ENCODE measurements at places on chromosomes 12 and 14.

DNA sequence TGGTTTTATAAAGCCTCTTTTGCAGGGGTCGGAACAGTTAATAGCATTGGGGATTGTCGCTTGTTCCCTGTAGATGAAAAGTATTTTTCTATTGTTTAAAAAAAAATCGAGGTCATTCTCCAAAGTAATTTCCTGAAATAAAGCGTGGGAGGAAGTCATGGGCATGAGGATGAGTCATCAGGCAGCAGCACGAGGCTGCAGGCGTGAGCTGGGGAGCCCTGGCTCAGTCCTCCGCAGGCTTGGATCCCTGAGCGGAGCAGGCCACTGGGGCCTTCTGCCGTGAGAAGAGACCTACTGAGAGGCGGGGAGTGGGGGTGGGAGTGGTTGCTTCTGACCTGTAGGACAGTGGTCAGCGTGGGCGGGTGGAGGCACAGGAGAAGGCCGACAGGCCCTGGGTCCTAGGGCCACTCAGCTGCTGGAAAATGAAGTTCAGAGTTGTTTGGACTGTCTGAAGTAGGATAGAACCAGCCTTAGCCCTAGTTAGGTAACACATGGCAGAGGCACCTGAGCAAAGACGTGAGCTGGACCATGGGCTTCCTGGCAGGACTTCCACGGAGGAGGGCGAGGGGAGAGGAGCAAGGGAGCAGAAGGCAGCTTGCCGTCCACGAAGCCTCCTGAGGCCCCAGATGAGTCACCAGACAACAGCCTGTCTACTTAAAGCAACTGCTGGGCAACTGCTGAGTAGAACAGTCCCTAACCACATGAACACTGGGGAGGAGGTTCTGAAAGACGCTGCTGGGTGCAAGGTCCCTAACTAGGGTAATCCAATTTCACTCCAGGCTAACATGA, 21.1 kb upstream of the LGALS3 start:
- DNase-seq = peak; percentile 16

DNA sequence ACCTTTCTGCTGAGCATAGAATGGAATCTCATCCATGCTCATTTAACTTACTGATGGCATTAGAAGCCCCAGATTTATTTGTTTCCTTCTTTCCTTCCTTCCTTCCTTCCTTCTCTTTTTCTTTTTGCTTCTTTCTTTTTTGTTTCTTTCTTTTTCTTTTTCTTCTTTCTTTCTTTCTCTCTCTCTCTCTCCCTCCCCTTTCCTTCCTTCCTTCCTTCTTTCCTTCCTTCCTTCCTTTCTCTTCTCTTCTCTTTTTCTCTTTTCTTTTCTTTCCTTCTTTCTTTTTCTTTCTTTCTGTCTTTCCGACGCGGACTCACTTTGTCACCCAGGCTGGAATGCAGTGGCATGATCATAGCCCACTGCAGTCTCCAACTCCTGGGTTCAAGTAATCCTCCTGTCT, 55.9 kb downstream of the C12orf75 start:
- no peak for DNase-seq

DNA sequence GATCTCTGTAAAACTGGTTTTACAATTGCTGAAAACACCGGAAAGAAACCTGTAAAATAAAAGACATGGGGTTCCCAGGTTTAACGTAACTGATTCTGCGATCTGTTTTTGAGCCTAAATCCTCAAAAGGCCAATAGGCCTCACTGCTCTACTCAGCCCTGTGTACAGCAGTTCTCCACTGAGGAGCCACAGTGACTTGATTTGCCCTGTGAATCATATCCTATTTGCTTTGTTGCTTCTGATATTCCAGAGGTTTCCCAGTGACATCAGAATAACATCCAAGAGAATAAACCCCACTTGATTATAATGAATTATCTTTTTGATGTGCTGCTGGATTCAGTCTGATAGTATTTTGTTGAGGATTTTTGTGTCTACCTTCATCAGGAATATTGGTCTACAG, 27.5 kb downstream of the MDM1 start:
- no peak for DNase-seq

DNA sequence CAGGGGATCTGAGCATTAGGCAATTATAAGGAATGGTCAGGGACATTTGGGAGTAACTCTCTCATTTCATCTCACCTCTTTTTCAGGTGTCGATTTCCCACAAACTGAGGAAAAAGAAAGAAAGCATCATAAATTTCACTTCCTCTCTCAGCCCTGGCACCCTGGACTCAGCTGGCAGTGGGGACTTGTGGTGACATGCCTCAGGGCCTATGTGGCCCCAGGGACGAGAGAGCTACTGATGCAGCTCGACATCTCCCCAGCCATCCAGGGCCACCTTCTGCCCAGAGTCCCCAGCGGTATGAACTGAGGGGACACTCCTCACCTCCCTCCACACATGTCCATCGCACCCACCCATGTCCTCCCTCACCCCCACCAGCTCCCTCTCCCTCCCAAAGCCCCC, 11.7 kb downstream of the TNFRSF1A start:
- no peak for DNase-seq

DNA sequence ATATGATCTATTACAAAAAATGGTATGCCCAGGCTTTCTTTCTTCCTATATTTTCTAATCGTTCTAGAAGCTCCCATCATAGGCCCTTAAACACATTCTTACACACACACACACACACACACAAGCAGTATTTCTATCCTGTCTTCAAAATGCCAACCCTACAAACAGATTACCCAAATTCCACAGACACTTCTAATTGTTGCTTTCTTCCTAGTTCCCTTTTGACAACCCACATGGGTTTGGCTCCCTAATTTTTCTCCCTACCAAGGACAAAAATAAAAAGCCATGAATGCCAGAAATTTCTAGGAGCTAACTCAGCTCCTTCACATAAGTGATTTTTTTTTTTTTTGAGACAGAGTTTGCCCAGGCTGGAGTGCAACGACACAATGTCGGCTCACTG, 60.3 kb upstream of the NTF3 start:
- no peak for DNase-seq

DNA sequence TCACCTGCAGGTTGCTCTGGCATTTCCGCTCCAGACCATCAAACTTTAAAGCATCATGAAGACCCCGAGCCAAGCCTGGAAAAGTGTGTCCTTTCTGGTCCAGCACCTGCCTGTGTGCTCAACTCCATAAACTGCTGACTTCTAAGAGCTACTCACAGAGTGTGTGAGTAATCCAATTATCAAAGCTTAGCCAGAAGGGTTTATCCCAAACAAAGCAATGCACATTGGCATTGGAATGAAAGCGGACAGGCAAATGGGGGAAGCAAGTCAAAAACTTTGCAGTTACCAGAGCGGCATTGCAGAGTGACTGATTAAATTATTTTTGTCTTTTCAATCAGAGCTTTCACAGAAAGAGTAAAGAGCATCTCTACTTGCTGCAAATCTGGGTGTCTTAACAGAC, 1262.4 kb upstream of the SEL1L start:
- DNase-seq = no peak

DNA sequence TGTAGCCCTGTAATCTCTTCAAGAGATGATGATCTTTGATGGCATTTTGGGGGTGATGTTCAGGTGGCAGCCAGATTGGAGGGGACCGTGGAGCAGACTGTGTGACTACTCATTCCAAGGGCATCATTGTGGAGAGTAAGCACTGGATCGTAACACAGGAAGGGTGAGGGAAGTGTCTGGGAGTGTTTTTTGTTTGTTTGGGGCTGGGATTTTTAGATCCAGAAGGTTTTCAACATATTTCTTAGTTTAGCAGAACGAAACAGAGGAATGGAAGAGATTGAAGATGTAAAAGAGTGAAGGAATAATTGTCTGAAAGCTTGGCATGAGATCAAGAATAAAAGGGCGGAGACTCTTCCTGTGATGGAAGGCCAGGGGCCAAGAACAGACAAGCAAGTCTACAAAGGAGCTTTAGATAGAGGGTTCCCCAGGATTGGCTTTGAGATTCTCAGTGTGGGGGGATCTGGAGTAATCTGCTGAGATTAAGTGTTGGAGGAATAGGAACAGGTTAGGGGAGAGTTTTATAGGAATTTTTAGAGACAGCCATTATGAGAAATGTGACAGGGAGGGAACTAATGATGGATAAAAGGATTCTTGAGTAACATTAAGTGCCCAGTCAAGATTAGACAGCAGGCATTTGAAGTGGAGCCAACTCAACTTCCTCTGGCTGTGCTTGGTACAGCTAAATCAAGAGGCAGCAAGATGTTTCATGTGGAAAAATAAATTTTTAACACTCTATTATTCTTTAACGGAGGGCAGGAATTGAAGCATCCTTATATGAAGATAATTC, 79.7 kb upstream of the REP15 start:
- DNase-seq = no peak

DNA sequence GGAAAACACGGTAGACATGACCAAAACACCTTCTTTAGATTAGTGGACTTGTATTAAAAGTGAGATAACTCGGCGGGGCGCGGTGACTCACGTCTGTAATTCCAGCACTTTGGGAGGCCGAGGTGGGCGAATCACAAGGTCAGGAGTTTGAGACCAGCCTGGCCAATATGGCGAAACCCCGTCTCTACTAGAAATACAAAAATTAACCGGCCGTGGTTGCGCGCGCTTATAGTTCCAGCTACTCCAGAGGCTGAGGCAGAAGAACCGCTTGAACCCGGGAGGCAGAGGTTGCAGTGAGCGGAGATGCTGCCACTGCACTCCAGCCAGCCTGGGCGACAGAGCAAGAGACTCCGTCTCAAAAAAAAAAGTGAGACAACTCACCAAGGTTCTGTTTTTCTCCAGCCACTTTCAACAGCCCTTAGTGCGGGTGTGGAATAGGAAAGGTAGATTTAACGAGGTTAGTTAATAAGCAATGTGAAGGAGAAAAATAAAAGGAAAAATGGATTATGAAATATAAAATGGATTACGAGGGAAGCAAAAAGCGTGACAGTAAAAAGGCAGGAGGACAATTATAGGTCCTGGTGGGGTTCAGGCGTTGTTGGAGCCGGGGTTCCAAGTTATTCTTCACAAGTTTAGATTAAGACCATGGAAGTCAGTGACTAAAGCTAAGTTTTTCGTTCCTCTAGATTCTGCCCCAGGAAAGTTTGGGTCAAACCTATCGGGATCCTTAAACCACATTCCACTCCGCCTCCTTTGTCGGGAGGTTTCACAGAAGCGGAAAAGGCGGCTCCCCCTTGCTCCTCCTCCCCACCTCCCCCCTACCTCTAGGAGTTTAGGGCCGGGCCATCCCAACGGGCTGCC, 534 bp downstream of the PPP2R3C start:
- DNase-seq = no peak

DNA sequence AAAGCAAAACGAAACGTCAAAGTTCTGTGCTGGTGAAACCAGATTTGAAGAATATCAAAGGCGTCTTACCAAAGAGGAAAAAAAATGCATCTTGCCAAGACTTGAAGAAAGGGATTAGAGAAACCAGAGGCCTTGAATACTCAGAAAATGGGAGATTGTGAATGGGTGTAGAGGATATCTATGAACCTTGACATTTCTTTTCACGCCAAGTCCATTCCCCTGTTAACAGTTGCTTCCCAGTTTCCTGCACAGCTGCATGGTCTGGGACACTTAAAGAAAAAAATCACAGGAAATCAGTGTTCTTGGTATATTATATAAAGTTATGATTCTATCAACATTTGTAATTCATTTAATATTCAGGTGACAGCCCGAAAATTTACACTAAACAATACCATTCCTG, 1.4 kb upstream of the GTF2A1 start:
- no peak for DNase-seq

GRCh38 chr12:124588751-124589267, 21.4 kb upstream of the NCOR2 start:
- no peak for DNase-seq

- DNase-seq = no peak
Observed at GRCh38 chr12:30151831-30152230, 368.1 kb upstream of the TMTC1 start.

DNA sequence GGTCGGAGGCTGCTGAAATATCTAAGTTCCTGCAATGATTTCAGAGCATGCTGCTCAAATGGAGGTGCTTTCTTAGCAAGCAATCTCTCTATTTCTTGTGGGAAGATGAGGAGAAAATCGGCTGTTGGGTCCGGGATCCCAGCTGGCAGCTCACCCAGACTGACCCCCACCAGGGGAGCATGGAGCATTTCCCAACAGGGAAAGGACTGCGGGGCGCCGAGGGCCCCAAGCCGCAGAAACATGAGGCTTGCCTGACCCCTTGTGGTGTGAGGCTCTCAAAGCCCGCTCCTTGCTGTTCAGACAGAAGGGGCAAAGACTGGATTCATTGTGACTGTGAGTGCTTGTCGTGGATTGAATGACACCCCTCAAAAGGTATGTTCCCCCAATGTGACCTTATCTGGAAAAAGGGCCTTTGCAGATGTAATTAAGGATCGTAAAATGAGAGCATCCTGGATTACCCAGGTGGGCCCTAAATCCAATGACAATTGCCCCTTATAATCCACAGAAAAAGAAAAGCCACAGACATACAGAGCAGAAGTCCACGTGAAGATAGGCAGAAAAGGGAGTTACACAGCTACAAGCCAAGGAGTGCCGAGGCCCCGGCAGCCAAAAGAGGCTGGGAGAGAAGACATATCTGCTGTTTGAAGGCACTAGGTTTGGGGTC, 116.3 kb upstream of the VASH1 start:
- no peak for DNase-seq

DNA sequence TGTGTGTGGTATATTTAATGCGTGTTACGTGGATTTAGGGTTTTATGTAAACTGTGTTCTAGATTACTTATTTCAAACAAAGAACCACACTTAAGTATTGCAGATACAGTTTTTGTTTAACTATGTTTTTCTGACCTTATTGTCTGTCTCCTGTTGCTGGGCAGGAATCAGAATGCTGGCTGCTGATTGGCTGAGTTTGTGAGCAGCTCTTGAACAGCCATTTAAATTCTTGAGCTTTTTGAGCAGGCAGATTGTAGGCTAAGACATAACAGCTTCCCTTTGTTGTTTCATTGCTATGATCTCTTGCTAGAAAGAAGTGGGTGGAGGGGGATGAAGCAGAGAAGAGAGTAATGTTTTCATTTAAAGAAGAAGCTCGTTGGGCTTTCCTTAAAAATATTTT, 52.2 kb downstream of the ATF7IP start:
- peak; percentile 30 for DNase-seq

GRCh38 chr12:76445462-76445861, 97.2 kb upstream of the BBS10 start:
- no peak for DNase-seq

DNA sequence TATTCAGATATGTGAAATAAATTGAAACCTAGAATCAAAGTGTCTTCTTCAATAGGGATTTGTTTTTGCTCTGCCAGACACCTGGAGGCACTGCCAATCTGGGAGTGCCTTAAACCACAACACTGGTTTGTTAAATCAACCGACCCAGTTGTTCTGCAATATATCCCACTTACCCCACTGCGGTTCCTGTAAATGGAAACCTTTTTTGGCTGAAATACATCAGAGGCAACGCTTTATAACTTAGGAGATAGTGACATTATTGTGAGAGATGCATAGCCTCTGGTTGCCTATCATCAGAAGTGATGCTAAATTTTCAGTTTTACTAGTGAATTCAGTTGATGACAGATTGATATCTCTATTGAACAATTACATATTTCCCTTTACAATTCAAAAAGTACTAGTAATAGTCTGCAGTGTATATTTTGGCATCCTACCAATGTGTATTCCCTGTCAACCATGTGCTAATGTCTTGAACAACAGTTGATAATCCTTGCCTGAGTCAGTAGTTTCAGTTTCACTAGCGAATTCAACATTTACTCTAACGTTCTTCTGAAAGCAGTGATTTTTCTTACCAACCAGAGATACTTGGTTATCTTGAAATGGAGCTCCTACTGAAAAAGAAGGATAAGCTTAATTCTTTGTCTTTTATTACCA, 30.5 kb downstream of the PPP2R5C start:
- DNase-seq = no peak

Measured in stimulated activated CD4-positive, alpha-beta T cell treated with anti-CD3 and anti-CD28 coated beads, Interleukin-12 subunit alpha, Interleukin-12 subunit beta, amount 100 ng/mL, for 4 hours (primary cell).